Islet precursor cell (in vitro differentiated cells): ENCODE measurements at places on chromosomes 12 and 14.
A peak's percentile ranks its signal among the peaks of the same experiment; 100 is the strongest.

GRCh38 chr12:95796982-95797289 is 6.4 kb upstream of the NTN4 start:
- no peak for DNase-seq

DNA sequence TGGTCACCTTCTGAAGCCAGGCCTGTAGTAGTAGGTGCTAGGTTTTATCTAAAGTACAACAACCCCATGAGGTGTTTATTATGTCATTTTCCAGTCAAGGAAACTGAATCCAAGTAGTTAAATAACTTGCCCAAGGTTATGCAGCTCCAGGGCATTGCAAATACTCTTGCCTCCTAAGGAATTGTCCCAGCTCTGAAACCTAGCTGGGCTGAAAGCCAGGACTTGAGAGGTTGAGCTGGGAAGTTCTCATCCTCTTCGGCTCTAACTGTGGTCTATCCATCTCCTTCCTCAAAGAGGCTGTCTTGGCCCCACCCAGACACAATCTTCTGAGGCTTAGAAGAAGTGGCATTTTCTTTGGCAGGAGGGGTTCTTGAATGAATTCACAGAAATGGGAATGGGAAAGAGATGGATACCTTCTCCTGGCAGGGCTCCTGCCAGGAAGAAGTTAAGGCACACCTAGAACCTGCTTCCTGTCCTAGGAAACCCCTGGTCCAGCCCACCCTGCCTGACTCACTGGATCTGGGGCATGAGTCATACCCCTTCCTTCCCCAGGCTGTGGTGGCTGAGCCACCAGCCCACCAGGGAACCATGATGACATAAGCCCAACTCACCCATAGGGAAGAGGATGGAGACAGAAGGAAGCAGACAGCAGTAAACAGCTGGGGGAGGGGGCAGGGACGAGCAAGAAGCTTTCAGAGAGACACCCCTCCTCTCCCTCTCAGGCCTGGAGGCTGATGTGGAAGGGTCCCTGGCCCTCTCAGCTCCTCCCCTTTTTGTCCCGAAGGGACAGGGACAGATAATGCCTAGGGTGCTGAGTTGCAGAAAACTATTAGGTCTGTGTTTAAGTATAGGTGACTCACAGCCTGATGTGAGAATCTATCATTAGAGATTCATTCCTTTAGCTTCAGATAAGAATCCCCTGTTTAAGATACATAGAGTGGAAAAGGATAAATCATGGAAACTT is 2.1 kb upstream of the PLEK2 start:
- peak; percentile 98 for DNase-seq

DNA sequence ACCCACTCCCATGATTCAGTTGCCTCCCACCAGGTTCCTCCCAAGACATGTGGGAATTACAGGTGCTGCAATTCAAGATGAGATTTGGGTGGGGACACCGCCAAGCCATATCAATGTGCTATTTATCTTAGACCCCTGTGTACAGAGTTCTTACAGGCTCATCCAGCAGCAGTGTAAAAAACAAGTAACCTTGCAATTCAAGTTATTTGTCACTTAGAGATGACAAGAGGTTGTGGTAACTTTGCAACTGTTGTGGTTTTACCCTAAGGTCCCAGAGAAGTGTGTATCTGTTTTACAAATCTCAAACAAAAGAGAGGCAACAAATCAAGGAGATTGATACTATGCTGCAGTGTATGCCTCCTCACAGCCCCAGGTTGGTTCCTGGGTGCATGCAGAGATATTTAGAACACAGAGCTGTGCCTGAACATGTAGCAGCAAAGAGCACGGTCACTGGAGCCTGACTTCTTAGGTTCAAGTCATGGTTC is 11.5 kb upstream of the HELB start:
- no peak for DNase-seq

DNA sequence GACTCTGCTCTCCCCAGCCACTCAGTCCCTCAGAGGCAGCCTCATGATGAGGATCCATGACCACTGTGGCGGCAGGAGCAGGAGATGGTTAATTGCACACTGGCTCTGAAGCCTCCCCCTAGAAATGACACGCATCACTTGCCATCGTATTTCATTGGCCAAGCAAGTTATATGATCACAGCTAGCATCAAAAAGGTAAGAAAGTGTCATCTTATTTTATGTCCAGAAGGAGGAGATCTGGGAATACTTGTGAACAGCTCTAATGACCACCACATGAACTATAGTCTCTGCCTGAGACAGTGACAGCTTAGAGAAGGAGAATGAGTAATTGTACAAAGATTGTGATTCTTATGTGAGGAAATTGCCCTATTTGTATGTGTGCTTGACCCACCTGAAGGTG is 363.4 kb downstream of the NUAK1 start:
- peak; percentile 29 for DNase-seq

DNA sequence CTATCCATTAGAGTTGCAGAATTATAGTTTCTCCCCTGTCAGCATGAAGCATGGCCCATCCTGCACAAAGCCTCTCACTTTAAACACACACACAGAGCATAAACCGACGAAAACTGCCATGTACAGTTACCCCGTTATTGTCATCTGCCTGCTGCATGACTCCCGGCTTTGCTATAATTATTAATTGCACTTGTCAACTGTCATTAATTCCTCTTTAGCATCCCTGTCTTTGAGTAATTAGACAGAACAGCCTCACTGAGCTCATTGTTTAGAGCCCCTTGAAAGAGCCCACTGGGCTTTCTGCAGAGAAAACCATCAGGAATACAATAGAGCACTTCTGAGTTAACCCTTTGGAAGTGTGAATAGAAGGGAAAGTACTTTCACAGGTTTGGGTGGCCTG is 307.2 kb upstream of the SOX5 start:
- no peak for DNase-seq

DNA sequence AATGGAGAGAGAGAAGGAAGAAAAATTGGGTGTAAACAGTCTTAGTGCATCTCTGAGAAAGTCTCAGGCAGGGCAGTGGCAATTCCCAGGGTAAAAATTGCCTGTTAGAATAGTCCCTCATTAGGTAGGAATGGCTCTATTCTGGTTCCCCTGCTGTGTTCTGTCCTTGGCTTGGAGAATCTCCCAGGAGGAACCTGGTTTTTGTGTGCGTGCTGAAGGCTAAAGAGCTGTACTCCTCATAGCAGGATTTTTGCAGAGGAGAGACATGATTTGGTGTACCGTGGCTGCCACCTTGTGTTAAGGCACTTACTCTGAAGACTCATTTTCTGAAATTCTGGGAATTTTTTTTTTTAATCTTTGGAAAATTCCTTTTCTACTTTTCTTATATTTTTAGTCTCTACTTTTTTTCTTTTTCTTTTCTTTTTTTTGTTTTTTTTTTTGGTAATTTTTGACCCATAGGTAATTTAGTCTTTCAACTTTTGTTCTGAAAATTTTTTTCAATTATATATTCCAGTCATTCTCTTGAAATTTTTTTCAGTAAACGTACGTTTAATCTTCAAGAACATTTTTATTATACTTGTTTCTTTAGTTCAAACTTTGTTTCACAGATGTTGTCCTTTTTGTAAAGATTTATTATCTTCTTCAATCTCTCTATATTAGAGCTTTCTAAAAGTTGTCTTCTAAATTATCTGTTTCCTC is 63.8 kb downstream of the FBXO33 start:
- peak; percentile 84 for DNase-seq

DNA sequence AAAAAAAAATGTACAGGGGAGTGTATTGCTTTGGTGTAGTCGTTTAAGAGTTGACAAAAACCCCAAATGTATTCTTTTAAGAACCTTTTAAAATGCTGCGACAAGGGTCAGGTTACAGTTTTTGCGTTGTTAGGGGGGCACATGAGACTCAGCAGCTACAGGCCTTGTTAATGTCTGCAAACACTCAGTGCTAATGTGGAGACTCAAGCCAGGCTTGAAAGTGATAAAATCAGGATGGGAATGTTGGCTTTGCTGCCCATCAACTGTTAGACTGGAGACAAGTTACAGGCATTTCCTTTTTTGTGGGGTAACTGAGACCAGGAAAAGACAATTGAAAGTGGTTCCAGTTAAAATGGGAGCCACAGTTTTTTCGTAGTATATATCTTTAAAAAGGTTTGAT is 84.8 kb downstream of the PRKCH start:
- peak; percentile 91 for DNase-seq

GRCh38 chr12:56143217-56143616 is 9.2 kb upstream of the MYL6B start:
- no peak for DNase-seq

DNA sequence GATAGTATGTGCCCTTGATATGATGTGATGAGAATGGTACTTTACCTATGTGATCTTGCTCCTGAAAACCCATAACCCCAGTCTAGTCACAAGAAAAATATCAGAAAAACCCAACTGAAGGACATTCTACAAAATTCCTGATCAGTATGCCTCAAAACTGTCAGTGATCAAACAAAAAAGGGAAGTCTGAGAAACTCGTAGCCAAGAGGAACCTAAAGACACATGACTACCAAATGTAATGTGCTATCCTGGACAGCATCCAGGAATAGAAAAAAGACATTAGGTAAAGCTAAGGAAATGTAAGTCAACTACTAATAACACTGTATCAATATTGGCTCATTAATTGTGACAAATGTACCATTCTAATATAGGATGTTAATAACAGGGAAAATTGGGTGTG is 4.1 kb upstream of the WIF1 start:
- no peak for DNase-seq

- no peak for DNase-seq
These were observed 565.8 kb upstream of the TBX3 start for GRCh38 chr12:115249671-115250278.

DNA sequence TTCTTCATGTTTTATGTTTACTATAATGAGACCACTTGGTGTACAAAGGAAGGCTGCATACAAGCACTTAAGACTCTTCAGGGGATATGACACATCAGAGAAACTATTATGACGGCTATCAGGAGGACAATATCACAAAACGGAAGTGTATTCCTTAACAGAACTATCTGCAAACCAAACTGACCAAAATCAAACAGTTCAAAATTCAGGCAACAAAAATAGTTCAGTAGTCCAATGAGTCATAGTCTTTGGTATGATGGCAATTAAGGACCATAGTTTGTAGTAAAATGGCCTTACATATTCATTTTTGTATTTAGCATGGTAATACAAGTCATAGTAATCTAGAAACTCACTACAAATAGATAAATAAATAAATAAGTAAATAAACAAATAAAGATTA is 1638.7 kb upstream of the SEL1L start:
- no peak for DNase-seq

GRCh38 chr12:103884316-103884715 is 43.3 kb upstream of the NT5DC3 start:
- no peak for DNase-seq

DNA sequence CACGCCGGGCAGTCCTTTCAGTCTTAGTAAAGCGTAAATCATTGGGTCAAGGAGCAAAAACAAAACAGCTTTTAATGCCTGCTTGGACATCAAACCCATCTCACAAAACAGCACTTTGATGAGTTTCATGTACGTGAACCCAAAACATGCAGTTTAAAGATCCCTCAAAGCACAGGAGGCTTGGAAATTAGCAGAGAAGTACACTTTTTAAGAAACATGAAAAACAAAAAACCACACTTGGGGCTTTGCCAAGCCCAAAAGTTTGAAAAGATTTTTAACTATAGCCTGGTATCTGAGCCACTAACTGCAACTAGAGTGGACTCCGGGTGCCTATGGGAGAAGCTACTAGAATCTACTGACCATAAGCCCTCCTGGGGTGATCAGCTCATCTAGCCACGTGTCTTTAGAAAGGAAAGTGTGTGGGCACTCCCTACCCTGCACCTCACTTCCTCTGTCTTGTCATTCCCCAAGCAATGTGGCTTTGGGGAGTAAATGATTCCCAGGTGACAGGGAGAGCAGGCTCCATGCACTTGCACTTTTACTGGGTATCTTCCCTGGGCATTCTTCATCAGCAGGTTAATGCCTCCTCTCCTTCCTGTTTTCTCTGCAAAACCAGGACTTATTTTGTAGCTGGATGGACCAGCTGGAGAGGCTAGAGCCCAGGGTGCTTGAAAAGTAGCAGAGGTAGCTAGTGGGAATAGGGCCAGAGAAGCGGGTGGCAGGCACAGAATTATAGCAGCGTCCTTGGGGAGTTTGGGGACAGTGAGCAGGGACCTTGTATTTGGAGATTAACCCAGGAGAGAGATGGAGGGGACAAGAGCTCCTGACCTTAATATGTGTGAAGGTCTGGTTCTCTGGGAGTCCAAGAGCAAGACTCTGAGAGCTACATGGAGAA is 339.3 kb downstream of the BCL11B start:
- DNase-seq: no peak
